ENCODE measurements at places on chromosomes 4 and X.

DNA sequence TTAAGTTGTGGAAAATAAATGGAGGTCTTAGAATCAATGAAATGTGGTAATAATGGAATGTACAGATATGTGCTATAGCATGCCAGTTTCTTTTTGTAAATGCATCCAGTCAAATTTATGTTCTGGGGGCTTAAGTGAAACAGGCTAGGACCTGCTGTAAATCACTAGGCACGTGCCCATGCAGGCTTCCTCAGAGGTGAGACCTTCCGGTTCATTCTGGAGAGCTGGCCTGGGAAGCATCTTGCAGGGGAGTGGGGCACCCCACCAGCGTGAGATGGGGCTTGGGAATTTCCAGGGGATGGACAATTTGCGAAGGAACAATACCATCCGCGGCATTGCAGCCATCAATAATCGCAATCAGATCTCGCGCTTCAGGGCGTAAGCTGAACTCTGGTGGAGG lies 80.1 kb downstream of the SORCS2 start:
- DNase-seq, result no peak

DNA sequence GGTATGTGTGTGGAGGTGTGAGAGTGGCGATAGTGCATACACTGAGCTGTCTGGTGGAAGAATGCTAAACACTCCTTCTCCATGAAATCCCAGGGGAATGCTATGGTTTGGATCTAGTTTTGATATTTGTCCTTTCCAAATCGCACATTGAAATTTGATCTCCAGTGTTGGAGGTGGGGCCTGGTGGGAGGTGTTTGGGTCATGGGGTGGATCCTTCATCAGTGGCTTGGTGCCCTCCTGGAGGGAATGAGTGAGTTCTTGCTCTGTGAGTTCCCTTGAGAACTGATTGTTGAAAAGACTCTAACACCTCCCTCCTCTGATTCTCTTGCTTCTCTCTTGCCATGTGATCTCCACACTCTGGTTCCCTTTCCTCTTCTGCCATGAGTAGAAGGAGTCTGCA lies 114.1 kb upstream of the HHIP start:
- DNase-seq, result no peak

DNA sequence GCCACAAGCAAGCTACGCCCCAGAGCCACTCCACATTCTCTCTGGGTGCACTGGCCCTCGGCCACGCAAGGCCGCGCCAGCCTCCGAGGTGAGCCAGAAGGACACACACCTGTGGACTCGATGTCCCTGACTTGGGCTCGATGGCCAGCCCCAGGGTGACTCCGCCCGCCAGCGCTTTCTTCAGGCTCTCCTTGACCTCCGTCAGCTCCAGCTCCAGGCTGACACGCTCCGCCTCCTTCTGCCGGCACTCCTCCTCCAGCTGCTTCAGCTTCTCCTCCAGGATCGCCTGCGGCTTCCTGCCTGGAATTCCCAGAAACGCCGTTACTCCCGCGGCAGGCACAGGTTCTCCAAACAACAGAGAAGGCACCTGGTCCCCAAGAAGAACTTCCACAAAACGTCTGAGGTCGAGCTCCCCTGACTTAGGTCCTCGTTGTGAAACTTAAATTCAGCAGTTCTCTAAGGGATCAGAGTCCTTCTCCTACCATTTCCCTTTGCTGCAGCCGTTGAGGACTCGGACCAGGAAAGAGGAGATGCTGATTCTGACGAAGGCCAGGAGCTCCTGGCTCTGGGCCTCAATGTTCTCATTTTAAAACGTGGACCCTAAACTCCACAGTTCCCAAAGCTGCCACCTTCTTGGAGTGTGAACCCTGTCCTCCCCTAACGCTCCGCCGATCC lies 166.8 kb downstream of the AFAP1 start:
- no peak for DNase-seq

DNA sequence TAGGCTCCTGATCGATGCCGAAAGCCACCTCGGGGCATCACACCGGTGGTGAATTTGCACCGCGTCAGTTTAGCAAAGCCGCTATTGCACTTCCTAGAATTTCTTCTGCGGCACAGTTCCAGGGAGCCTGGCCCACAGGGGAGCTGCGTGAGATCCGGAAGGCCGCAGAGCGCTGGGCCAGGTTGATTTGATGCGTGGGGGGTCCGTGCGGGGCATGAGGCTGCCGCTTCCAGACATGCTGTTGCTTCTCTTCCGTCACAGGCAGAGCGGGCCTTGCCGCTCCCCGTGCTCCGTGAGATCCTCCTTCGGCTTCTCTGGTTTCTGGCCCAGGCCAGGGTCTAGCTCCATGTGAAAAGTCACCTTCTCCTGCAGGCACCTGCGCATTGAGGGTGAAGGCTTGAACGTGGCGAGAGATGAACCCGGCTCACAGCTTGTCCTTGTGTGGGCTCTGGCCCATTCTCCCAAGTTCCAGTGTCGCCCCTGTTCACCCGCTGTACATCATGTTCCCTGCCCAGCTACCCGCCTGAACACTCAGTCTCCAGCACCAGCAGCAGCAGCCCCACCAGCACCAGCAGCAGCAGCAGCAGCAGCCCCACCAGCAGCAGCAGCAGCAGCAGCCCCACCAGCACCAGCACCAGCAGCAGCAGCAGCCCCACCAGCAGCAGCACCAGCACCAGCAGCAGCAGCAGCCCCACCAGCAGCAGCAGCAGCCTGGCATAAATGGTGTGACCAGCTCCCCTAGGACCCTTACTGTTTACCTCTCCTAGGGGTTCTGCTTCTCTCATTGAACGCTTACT lies 131.2 kb downstream of the TRIML1 start:
- DNase-seq, result no peak

GRCh38 chr4:14025111-14025510 lies 397.6 kb upstream of the BOD1L1 start:
- DNase-seq, result no peak

DNA sequence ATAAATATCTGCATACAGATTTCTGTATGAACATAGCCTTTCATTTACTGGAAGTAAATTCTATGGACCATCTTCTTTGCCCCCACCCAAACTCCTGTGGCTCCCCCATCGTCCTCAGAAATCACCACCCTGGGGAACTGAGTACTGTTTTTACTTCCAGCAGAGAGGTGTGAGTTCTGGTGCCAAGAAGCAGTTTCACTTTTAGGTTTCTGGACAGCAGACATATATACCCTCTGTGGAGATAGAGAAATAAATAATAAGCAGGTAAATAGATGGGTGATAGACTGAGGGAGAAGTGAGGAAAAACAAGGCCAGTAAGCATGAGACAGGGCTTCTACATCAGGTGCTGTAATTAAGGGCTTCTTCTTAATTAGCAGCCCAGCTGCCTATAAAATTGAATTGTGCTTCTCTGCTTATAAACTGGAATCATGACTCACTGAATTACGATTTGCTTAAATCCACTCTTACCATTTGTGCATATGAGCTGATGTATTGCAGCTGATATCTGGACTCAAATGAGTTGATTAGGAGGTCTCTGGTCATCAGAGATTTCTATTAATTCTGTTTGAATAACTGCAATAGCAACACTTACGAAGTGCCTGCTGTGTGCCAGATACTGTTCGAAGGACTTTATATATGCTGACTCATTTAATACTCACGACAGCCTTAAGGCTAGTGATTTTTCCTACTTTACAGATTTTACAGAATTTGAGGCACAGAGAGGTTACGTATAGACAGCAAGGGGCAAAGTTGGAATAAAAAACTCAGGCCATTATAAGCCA lies 60.8 kb upstream of the DHX15 start:
- DNase-seq, result no peak

DNA sequence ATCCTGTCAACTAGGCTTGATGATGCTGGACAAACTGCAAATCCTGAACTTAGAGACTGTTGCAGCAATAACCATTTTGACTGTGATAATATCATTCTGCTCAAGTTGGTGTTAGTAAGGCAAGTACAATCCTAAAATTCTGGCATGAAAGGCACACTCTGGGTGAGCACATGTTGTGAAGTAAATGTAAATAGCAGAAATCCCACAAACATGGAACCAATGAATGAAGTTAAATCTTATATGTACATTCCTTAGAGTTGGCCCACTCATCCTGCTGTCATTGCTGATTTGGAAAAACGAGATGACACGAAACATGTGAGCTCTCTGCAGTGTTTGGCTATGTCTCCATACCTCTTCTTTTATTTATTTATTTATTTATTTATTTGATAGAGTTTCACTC lies 21.0 kb downstream of the RBM47 start:
- DNase-seq, result peak; percentile 85

DNA sequence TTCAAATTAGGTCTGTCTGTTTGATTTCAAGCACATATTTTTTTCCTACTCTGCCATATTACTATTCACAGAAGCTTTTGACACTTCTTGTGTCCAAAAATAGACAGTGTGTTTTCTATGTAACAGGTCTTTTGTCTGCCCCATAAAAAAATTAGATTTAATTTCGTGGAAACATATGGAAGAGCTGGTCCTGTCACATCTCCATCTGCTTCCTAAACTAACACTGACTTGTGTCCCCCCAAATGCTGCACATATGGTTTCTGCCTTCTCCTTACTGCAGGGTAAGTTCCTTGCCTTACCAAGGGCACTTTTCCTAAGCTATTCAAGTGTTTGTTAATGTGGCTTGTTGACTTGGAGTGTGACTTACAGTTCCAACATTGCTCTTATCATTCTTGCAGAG lies 340.7 kb upstream of the ARX start:
- no peak for DNase-seq

- no peak for DNase-seq
Measured at GRCh38 chrX:105910563-105911105, 88.3 kb downstream of the NRK start.

DNA sequence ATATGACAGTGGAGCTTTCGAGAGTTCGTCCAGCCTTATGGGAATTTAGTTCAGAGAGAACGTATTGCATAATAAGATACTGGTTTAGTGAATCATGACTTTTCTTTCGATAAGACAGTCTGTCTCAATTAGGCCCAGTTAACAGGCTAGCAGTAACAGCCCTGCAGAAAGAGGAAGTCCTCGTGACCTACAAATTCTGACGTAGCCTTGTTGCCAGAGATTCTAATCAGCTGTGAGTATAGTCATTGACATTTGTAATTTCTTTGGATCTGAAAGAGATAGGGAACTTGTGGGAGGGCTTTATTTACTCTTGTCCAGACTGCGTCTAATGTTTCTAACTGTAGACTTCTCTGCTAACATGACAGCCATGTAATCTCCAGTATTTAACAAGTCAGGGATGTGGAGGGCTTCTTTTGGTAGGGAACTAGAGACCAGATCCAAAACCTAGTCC lies 15.8 kb downstream of the ART3 start:
- DNase-seq, result peak; percentile 48

DNA sequence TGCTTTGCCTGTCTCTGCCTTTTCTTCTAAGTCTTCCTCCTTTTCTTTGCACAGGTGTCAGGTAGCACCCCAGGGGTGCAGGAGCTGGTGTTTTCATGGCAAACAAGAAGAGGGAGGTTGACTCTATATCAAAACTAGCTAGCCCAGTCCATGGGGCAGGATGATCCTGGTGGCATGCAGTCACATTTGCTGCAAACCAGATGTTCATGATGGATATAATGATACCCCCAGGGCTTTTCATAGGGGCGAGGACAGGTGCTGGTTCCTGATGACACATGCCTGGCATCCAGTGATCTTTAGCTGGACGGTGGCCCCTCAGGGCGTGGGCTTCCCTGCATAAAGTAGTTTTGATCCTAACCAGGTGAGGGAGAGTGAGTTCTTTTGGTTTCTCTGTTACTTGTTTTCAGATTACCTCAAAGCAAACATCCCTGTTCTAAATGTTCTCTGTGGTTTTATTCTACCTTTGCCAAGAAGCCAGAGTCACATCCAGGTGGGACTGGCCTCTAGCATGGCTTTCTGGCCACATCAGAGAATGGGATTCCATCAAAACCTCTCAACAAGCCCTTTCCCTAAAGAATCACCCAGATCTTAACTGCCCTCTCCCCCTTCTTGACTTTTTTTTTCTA lies 11.2 kb upstream of the UBA6 start:
- DNase-seq, result no peak

GRCh38 chr4:146582864-146583263 lies 55.8 kb upstream of the POU4F2 start:
- no peak for DNase-seq

DNA sequence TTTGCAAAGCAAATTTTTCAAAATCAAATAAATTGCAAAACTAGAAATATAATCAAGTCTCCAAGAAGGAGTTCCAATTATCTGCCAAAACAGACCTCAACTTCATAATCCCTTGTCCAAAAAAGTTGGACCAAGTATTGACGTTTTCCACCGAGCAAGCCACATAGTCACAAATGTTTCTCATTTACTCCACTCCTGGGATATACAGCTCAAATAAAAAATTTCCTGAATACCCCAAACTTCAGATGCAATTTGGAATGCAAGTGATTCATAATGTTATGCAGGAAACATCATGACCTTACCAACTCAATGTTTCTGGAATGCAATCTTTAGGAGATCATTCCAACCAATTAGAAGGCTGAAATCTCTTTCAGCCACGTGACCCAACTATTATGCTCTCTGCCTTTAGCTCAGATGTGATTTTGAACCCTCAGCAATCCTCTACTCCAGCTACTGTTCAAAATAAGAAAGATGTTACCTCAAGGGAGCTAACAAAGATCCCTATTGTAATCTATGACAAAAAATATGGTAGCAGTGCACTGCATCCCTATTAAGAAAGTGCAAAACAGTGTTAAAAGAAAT lies 72.4 kb downstream of the PRDM5 start:
- DNase-seq, result peak; percentile 81

DNA sequence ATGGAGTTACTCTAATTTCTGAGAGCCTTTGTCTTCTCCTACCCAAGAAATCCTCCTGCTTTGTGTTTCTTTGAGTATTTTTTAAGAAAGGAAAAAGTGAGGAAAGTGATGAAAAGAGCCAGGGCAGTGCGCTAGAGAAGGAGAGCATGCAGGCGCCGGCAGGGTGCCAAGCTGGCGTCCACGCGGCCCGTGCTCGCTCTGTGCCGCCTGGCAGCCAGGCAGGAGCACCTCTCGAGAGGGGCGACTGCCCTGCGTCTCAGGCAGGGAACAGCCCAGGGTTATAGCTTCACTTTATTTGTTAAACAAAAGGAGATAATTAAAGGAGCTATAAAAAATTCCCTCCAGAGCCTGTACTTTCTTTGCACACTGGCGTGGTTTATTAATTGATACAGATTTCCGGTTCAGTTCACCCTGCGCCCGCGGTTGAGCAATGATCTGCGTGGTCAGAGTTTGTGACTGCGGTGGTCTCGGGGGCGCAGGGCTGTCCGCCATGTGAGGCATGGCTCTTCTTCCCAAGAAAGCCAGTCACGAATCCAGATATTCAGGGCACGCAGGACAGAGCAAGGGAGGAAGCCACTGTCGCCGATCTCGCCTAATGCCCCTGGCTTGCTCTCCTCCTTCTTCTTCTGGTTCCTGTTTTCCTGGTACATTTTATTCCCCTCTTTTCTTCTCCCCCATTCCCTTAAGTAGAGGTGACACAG lies 110.8 kb upstream of the PAQR3 start:
- no peak for DNase-seq

DNA sequence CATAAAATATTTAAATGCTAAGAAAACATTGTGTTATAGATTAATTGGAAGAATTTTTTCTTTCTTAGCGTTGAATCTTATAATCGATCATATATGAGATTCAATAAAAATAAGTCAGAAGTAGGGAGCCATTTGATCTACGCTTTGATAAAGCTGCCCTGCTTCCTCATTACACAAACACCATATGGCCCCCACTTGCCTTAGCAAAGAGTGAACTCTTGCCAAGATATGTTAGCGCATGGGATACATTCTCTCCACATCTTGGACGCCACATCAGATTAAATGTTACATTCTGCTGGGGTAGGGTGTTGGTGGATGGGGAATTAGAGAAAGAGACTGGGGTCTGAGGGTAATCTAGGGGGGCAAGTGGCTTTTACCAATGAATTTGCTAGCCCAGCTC lies 207.7 kb upstream of the MID1 start:
- DNase-seq, result no peak

- no peak for DNase-seq
Measured at GRCh38 chrX:143486105-143486504, 31.2 kb downstream of the SPANXN3 start.

Data from fibroblast of skin of left biceps (primary cell).